ENCODE measurements at places on chromosomes 5 and 9.

GRCh38 chr5:122264610-122265009 lies 47.4 kb upstream of the SNCAIP start:
- no peak for DNase-seq

GRCh38 chr9:86454701-86455615 lies 100.7 kb upstream of the TUT7 start:
- DNase-seq = no peak

- no peak for DNase-seq
Observed at GRCh38 chr9:18726546-18726945, 252.6 kb downstream of the ADAMTSL1 start.

DNA sequence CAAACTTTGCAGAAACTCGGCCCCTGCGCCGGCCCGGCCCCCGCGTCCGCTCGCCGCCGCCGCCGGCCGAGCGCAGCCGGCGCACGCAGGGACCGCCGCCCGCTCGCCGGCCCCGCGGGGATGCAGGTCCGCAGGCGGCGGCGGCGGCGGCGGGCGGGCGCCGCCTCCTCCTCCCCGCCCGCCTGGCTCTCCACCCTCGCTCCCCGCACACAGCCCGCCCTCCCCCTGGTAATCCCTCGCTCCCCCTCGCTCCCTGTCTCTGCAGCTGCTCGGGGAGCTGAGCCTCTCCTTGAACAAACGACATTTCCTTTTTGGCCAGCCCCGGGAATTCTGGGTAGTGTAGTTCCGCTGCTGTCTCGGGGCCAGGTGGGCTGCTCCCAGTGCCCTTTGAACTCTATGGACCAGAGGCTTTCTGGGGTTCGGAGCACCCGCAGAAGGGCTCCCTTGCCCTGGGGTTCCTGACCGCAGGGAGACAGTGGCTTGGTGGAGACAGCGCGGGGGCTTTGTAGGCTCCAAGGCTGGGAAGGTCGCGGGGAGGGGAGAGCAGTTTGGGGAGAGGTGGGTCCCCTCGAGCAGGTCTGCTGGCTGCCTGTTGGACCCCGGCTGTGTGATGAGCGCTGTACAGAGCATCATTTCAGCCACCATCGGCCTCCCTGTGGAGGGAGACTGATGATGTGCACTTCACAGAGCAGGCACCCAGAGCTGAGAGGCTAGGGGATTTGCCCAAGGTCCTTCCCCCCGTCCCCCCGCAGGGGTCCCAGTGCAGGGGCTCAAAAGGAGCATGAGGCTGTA lies 1.8 kb upstream of the FAM78A start:
- DNase-seq = peak; percentile 94

DNA sequence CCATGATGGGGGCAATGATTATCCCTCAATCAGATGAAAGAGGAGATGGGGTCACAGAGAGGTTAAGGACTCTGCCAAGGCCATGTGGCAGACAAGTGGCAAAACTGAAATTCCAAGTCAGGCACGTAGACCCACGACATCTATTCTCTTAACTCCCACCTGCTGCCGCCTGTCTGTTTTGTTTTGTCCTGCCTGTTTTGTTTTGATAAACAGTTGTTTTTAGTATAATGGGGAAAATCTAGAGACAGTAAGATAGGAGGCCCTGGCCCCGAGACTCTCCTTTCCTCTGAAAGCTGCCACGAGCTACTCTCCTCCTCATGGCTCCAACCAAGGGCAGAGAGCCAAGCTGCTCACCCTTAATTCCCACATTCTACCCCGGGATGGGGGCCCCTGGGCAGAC lies 4.9 kb downstream of the FSTL4 start:
- DNase-seq = no peak

DNA sequence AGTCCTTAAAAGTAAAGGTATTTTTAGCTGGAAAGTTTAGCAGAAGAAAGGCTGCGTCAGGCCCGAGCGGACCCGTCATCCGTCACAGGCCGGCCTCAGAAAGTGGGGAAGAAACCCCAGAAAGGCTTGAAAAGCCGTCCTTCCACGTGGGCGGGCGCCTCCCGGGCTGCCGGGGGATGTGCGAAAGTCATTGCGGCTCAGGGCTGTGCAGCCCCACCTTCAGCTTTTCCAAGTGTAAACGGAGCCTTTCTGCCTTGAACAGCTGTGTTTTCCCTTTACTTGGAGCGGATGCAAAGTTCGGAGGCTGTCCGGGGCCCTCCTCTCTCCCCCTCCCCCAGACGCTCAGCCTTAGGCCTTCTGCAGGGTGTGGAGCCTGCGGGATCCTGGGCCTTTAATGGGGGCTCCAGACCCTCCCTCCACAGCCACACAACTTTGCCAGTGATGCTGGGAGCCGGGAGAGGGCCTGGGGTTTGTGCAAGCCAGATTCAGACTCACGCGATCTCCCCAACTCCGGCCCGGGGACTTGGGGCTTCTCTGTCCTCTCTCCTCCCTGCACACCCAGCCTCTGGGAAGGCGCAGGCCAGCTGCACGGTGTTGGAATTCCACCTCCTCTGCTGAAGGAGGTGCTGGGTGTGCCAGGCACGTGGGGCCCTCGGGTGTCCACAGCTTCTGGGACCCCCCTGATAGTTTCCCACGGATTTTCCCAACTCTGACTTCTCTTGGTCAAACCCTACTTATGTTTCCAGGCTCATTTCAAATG lies 95.5 kb upstream of the RAPGEF1 start:
- DNase-seq = no peak

DNA sequence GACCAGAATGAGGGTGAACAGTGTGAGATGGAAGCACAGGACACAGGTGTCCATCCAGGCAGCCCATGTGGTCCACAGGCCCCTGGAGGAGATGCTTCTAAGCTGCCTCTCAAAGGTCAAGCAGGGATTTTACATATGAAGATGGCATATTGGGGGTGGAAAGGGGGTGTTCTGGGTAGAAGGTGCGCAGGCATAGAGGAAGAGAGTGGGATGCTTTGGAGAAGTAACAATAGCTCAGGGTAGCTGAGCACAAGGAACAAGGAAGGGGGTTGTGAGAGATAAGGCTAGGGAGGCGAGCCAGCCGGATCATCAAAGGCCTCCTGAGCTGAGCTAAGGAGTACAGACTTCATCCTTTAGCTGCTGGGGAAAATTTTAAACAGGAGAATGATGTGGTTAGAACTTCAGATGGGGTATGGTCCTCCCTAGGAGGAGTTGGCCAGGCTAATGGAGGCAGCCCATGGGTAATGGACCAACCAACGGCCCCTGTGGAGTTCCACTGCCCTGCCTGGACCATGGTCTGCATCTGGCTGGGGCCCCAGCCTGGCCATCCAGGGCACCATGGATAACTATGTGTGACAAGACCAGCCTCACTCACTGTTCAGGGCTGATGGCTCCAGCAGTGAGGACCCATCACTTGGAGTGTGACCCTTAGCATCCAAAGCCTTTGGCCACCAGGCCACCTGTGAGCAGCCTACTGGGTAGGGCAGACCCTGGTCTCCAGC lies 86.8 kb upstream of the TBC1D2 start:
- DNase-seq = no peak

DNA sequence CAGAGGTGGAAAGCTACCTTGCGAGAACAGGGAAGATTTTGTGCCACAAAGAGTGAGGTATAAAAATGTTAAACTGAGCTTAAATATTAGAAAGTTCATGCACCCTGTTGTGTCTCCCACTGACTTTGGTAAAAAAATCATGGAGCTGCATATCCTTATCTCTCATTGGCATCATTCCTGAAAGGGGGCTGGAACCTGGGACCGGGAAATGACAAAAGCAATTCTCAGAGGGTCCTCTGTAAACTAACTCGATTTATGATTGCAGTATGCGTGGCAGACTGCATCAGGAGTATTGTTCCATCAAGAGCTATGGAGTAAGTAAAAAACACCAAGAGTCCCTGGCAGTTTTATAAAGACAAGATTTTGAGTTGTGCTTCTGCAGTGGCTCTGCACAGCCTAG lies 148.8 kb downstream of the DCP2 start:
- DNase-seq = no peak

- no peak for DNase-seq
Observed at GRCh38 chr5:8953016-8953415, 592.9 kb downstream of the SEMA5A start.

- DNase-seq = no peak
Observed at GRCh38 chr5:82164977-82165713, 113.0 kb downstream of the RPS23 start.

GRCh38 chr5:53219174-53219573 lies 109.6 kb upstream of the MOCS2 start:
- no peak for DNase-seq

Data from urothelium cell line (cell line).